ENCODE measurements at places on chromosomes 3 and 15. TPM values are rescaled to one million over a fixed set of nuclear protein-coding genes. Genes with fewer than 3 reads are reported as not detected.

The GREM1 gene
- total RNA-seq: 138 TPM

GRCh38 chr15:70505936-70506912 is 257.1 kb downstream of the UACA start:
- DNase-seq: no peak

GRCh38 chr3:105832644-105833043 is 36.2 kb downstream of the CBLB start:
- no peak for DNase-seq

- no peak for DNase-seq
Measured at GRCh38 chr3:67325231-67325630, 327.1 kb downstream of the KBTBD8 start.

The U2SURP gene
- 61.5 TPM for total RNA-seq

DNA sequence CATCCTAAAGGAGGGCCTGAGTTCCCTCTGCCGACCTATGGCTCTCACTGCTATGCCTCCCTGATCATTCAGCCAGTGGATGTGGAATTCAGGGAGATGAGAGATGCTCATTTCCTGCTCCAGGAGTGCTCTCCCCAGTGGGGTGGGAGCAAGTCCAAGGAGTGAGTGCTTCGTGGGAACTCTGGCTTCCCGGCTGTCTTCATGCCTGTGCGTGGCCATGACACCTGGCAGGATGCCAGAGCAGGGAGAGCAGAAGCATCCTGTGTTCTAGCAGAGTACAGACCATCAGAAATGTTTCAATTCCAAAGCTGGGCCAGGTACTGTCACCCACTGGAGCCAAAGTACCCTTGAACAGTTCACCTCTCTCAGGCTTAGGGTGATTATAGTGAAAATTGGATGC is 45.1 kb downstream of the APH1B start:
- DNase-seq: peak; percentile 42

DNA sequence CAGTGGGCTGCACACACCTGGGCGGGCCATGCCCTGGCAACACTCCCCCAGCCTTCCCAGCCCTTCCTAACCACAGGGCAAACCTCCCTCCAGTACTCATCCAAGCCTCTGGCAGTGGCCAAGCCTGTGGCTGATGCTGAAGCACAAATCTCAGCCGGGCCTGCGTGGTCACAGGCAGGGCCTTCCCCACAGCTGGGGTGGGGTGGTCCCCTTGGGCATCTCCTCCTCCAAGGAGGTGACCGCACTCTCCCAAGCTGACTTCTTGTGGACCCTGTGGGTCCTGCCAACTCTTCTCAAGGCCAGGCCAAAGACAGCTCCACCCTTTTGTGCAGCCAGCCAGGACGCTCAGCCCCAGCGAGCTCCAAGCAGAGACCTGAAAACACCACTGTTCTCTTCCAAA is 21.4 kb downstream of the GRAMD2A start:
- DNase-seq: no peak

- no peak for DNase-seq
Measured at GRCh38 chr3:179902061-179902460, 134.7 kb downstream of the PEX5L start.

- DNase-seq: no peak
Measured at GRCh38 chr15:69590201-69590710, 137.6 kb downstream of the RPLP1 start.

DNA sequence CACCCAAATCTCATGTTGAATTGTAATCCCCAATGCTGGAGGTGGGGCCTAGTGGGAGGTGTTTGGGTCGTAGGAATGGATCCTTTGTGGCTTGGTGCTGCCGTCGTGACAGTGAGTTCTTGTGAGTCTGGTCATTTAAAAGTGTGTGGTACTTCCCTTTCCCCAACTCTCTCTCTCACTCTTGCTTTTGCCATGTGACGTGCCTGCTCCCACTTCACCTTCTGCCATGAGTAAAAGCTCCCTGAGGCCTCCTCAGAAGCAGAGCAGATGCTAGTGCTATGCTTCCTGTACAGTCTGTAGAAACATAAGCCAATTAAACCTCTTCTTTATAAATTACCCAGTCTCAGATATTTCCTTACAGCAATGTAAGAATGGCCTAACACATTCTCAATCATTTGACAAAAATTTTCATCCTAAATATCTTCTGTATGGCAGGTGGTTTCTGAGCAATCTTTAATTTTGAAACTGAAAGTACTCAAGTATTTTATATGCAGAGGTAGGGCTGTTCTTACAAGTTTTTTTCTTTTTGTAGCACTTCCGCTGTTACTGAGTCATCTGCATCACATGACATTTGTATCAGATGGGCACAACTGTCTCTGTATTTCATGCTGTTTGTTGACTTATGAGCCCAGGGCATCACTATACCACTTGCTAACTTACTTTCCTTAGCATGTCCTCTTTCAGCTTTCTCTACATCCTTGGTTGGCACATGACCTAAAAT is 8.8 kb downstream of the RPL39L start:
- DNase-seq: peak; percentile 86

GRCh38 chr3:143158014-143158988 is 38.7 kb downstream of the CHST2 start:
- DNase-seq: peak; percentile 92

GRCh38 chr15:35067496-35068347 is 17.4 kb downstream of the NANOGP8 start:
- DNase-seq: no peak

The GRK7 gene
- total RNA-seq: not detected

The LRRC31 gene
- total RNA-seq: not detected

- DNase-seq: no peak
Measured at GRCh38 chr3:186653984-186654383, 11.8 kb upstream of the HRG start.

DNA sequence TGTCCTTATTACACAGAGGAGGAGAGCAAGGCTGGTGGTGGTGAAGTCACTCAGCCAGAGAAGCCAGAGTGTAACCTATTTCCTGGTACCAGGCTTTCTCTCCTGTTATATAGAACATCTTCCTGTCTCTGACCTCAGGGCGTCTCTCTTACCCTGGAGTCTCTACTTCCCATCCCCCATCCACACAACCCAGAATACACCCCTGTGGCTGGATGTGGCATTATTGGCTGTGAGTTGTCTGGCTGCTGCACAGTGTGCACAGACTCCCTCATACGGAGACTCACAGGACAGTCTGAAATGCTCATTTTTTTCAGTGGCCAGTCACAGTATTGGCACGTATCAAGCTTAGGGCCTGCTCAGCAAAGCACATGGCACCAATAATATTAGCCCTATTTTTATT is 8.6 kb downstream of the PODXL2 start:
- peak; percentile 15 for DNase-seq

The SNX22 gene
- not detected for total RNA-seq

GRCh38 chr15:88174571-88174970 is 82.0 kb downstream of the NTRK3 start:
- DNase-seq: no peak

The ELL3 gene
- 1.3 TPM for total RNA-seq

The CFAP100 gene
- not detected for total RNA-seq

DNA sequence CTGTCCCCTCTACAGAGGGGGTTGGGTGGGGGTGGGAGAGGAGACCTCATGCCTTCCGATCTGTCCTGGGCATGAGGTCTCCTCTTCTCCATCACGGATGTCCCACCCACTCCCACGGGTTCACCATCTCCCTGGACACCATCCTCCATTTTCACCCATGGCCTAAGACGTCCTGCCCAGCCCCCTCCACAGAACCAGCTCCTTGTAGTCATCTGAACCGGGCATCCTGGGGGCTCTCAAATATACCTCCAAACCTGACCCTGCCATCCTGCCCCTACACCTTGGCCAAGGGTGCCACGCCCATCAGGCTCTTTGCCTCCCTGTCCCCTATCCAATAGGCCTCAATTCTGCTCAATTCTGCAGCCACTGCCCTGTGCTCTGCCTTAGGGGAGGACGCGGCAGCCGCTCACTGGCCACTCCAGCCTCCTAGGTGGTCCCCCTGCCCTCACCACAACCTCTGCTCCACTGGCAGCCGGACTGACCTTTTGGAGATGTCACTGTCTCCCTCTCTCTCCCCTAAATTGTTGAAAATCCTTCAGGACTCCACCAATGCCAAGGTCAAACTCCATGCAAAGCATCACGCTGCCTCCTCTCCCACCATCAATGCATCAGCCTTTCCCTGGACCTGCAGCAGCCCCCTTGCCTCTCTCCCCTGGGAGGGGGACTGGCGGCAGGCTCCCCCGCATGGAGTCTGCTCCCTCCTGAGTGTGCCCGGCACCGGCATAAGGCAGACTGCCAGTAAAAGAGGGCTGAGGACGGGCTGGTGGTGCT is 9.4 kb upstream of the ANPEP start:
- no peak for DNase-seq
